ENCODE measurements at places on chromosomes 5 and 9.

GRCh38 chr9:110575945-110576344 lies 3.6 kb downstream of the SVEP1 start:
- no peak for DNase-seq

GRCh38 chr5:83636156-83636555 lies 84.5 kb downstream of the HAPLN1 start:
- DNase-seq: no peak

DNA sequence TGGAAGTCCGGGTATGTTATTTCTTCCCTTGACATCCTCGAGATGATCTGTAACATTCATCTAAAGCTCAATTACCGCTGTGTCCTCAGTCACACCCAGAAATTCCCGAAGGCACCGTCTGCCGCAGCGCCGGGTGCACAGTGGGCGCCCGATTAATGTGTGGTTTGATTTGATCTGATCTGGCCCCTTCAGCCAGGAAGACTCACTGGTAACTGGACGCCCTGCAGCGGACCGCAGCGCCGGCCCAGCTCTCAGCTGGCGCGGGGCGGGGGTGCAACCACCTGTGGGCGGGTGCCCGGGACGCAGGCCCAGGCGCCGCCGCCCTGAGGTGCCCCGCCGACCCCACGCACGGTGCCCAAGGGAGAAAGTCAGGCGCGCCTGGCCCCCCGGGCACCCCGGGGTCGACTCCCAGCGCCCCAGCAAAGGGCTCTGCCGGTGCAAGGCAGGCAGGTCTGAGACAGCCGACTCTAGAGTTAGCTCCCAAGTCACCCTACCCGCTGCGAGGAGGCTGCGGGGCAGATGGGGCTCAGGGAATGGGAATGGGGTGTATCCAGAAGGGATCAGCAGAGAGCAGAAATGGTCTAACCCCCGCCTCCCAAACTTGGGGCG lies 1.7 kb downstream of the EPB41L4B start:
- peak; percentile 10 for DNase-seq

DNA sequence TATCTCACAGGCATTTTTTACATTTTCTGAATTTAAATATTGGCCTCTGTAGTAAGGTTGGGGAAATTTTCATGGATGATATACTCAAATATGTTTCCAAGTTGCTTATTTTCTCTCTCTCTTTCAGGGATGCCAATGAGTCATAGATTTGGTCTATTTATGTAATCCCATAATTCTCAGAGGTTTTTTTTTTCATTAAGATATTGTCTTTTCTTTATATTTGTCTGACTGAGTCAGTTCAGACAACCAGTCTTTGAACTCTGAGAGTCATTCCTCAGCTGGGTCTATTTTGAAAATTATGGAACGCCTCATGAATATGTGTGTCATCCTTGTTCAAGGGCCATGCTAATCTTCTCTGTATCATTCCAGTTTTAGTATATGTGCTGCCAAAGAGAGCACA lies 223.2 kb downstream of the PCSK1 start:
- DNase-seq: no peak

DNA sequence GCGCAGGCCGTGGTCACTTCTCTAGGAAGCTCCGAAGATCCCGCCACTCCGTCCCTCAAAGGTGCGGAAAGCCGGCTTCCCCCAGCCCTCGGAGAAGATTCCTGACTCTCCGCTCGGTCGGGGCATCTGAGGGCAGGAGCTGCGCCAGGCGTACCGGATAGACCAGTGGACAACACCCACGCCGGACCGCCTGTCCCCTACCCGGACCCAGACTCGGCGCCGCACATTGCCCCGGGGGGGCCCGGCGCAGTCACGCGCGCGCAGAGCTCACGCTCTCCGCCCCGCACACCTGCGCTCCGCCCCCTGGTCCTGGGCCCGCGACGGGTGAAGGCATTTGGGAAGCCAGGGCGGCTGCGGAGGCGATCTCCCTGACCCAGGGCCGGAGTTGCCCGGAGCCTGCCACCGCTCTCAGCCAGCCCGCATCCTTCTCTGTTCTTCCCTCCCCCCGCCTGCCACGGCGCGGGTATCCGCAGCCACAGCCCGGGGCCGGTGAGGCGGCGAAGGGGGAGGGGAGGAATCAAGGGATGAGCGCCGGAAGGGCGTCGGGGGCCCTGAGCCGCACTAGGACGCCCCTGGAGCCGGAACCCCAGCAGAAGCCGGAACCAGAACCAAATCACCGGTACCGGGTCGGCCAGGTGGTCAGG lies 448 bp downstream of the RELL2 start:
- peak; percentile 37 for DNase-seq

DNA sequence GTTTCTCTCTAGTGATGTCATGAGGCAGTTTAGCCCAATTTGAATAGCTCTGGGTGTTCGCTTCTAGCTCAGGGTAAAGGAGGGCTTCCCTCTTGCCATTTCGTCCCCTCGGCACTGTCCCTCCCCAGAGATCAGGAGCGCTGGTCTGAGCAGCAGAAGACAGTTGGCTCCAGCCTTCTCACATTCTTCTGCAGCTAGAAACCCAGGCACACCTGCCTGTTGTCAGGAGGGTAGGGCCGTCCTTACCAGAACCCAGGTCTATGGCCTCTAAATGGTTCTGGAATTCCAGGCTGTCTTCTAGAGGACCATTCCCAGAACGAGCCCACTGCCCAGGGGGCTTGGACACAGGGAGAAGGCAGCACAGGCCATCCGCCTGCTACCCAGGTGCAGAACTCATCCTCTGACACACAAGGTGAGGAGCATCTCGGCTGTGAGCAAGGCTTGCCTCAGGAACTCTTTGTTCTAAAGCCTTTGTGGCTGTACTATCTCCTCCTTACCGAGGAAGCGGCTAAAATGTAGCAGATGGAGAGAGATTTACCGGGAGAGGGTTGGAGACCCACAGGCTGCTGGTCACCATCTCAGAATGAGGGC lies 255.6 kb upstream of the IRX2 start:
- no peak for DNase-seq

Data from NCI-H2081 (cell line).